Activated CD4-positive, alpha-beta T cell treated with anti-CD3 and anti-CD28 coated beads, Interleukin-2, Interleukin-4, amounts not matched to agents 100 ng/mL and 50 ng/mL, durations not matched to agents 16 hours and 8 hours (primary cell): ENCODE measurements at places on chromosomes 12 and 14.
A peak's percentile ranks its signal among the peaks of the same experiment; 100 is the strongest.

DNA sequence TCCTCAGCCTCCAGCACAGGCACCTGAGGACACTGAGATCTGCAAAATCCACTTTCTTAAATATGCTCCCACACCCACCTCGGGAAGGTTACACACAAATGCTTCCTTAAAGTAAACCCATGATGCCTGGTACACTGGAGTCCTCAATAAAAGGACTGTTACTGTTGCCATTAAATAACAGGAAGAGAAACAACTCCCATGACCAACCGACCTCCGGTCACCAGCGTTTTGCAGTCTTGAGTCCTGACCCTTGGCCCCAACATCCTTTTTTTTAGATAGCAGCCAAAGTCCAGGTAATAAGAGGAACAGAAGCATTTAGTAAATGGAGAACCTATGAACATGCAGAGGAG, 42.4 kb downstream of the ITPK1 start:
- DNase-seq, result no peak

GRCh38 chr12:122965321-122965751, 927 bp downstream of the ABCB9 start:
- no peak for DNase-seq

DNA sequence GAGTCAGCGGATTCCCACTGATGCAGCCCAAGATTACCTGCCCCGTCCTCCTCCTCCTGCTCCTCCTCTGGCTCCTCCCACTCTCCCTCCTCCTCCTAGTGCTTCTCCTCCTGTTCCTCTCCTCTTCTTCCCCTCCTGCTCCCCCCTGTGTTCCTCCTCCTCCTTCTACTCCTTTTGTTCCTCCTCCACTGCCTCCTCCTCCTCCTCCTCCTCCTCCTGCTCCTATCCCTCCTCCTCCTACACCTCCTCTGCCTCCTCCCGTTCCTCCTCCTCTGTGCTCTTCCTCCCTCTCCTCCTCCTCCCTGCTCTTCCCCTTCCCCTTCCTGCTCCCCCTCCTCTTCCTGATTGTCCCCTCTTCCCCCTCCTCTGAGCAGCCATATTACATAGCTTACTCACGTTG, 141.3 kb downstream of the CACNA1C start:
- no peak for DNase-seq

DNA sequence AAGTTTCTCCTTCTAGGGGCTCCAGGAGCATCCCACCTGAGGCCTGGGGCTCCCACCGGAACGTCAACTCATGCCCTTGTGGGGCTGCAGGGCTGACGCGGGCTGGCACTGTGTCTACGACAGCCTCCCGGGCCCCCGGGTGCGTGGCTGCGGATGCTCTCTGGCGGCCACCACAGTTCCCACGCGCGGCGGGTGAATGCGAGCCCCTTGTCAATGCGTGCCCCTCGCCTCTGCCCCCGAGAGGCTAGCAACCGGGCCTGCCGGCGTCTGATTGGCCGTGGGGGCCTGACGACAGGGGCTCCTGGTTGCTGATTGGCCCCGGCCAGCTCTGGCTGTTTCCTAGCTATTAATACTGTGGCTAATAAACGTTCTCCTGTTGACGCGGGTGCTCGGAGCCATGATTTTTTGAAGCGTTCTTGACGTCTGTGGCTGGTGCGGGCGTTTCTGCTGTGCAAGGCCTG, 1.8 kb upstream of the MEG3 start:
- no peak for DNase-seq

DNA sequence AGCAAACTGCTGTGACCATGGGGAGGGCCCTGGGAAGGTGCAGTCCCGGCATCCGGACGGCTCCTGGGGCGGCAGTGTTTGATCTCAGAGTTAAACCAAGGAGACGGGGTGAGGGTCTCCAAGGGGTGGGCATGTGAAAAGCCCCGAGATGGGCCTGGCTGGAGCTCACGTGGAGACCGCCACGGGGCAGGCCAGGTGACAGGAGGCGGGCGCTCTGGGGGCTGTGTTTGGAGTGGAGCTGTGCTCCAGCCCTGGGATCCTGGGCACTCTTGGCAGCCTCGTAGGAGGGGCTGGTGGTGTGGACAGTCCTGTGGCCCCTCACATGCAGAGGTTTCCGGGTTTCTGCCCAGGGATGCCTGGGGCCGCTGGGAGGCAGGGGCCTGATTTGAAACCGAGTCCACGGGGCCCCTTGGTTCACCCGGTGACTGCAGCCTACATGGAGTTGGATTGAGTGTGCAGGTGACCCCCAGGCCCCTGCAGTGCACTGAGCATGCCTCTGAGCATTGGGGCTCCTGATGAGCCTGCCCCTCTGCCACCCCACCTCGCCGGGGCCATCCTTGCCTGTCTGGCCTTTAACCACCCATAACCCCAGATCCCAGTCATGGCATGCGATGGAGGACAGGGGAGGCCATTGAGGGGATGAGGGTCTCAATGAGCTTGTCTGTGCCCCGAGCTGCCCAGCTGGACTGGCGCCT, 8.4 kb downstream of the KIF26A start:
- no peak for DNase-seq

GRCh38 chr12:81949416-81949815, 190.3 kb upstream of the PPFIA2 start:
- DNase-seq, result no peak

- no peak for DNase-seq
These were observed 7.9 kb downstream of the HMGA2 start for GRCh38 chr12:65832217-65832616.

GRCh38 chr12:132438726-132439125, 51.2 kb upstream of the FBRSL1 start:
- DNase-seq, result no peak

DNA sequence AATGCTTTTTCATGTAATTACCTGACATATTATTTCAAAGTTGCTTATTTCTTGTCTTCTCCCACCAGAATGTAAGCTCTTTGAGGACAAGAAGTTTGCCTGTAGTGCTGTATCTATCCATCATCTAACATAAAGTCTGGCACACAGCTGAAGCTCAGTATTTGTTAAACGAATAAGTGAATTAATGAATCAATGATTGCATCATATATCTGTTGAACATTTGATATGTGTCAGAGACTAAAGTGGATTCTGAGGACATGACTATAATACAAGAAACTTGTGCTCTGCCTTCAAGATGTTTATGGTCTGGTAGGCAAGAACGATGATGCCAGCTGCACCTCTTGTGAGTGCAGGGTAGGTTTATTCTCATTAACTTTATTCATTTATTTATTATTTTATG, 115.4 kb upstream of the SCAF11 start:
- no peak for DNase-seq

GRCh38 chr12:110733089-110733715, 9.5 kb downstream of the PPP1CC start:
- DNase-seq, result no peak

GRCh38 chr12:119354172-119354571, 19.6 kb downstream of the CCDC60 start:
- DNase-seq, result no peak

DNA sequence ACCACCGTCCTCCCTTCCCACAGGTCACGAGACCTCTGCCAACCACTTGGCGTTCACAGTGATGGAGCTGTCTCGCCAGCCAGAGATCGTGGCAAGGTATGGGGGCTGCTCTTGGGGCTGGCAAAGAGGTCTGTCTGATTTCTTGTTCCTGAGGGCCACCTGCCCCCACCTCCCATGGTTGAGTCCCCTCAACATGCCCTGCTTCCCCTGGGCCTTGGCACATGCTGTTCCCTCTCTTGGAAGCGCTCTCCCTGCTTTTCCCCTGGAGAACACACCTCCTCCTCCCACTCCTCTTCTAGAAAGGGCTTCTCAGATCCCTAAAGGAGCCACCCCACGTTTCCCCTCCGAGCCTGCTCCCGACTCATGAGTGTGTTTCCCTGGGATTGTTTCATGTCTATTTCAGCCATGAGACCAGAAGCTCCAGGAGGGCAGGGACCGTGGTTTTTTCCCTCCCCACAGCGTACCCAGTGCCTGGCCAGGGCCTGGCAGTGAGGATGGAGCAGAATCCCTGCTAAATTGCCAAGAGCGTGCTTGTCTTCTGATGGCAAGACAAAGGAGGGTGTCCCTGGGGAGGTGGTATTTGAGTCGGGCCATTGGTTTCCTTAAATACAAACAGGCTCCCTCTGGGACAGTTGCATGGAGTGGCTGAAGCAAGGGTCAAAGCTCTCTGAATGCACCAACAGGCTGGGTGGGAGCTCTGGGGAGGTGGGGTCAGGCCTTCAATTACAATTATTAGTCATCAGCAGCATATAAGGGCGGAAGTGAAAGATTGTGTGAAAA, 34.1 kb downstream of the CYP46A1 start:
- DNase-seq, result no peak

- no peak for DNase-seq
These were observed 14.6 kb upstream of the TCTN1 start for GRCh38 chr12:110599334-110599733.

- no peak for DNase-seq
These were observed 32.7 kb downstream of the ANAPC7 start for GRCh38 chr12:110370732-110371231.

GRCh38 chr12:53998110-53998899, 1.7 kb upstream of the HOXC9 start:
- no peak for DNase-seq

DNA sequence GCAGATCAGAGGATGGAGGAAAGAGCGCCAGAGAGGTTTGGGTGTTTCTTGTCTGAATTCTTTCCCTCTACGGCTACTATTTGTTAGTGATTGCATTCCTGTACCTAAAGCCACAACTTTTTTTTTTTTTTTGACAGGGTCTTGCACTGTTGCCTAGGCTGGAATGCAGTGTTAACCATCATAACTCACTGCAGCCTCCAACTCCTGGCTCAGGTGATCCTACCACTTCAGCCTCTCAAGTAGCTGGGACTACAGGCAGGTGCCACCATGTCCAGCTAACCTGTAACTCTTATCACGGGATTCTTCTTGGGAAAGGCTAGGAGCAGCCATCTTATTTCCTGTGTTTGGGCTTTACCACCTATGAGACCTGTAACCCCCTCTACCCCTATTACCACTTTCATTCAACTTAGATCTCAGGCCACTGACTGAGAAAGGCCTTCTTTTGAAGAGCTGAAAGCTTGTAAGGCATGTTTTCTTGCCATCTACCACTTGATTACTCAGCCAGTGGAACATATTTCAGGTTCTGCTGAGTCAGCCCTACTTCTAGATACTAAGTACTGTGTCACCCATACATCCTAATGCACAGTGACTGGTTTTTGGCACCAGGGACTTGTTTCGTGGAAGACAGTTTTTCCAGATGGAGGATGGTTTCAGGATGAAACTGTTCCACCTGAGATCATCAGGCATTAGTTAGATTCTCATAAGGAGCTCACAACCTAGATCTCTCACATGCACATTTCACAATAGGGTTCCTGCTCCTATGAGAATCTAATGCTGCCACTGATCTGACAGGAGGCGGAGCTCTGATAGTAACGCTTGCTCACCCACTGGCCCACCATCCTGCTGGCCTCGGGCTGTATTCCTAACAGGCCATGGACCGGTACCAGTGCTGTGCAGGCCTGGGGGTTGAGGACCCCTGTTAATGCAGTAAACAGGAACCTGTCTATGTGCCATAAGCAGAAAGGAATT, 6.9 kb downstream of the VEZT start:
- DNase-seq, result peak; percentile 14

DNA sequence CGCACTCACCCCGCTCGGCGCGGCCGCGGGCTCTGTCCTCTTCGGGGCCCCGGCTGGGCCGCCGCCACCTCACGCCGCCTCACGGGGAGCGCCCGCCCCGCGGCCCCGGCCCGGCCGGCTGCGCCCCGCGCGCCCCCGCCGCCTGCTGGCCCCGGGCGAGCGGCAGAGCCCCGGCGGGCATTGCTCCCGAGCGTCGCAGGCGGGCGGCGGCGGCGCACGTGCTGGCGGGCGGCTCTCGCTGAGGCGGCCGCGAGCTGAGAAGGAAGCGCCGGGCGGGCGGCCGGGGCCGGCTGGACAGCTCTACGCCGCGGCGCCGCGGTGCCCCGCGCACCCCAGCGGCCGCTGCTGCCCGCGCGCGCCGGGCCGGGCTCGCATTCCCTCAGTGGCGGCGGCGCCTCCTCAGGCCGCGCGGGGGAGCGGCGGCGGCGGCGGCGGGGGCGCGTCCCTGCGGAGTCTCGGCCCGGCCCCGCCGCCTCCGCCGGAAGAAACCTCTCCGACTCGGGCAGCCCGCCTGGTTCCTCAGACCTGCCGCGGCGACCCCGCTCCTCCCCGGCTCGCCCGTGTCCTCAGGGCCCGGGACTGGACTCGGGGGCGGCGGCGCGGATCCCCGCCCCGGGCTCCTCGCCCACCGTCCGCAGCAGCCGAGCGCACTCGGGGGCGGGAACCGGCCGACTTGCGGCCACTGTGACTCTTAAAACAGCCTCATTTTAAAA, at the start of gene PITPNM2:
Gene PITPNM2, minus strand, starts transcription at position 347 of the 713 bp plus-strand sequence. CDS start 116,500 bp downstream, outside the sequence.
- DNase-seq, result peak; percentile 40

DNA sequence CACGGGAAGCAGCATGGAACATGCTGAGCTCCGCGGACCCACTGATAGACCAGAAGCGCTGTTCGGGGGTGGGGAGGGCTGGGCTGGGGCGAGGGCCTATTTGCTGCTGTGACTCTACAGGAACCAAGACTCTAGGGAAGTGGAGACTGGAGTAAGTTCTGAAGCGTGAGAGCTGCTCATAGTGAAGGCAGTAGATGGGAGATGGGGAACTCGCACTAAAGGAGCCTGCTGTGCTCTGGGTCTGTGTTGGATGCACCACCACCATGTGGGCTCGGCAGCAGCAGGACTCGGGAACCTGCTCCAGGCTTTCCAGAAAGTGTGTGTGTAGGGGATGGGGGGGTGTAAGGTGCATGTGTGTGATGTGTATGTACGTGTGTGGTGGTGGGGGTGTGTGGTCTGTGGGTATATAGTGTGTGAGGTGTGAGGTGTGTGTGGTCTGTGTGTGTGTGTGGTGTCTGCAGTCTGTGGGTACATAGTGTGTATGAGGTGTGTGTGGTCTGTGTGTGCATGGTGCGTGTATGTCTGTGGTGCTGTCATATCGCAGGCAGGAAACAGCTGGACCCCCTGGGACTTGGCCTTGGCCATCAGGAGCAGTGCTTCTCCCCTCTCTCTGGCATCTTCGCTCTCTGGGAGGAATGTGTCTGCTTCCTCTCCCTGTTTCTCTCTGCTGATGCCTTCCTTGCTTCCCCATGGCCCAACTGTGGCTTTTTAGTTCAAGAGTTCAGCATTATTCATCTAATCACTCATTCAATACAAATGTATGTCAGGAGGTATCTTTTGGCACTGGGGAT, 378.9 kb downstream of the FUT8 start:
- DNase-seq, result no peak
